ENCODE measurements at places on chromosomes 7 and 10. TPM values are rescaled to one million over a fixed set of nuclear protein-coding genes. Genes with fewer than 3 reads are reported as not detected.

The AKR1C8 gene
- total RNA-seq = 0.23 TPM

The MGMT gene
- total RNA-seq = 22.0 TPM

- no peak for DNase-seq
Observed at GRCh38 chr7:28413011-28413410, 693 bp downstream of the CREB5 start.

GRCh38 chr10:84166620-84167288, 6.8 kb upstream of the GPR15LG start:
- DNase-seq = no peak

GRCh38 chr7:27215356-27215755, 15.5 kb upstream of the HOXA13 start:
- DNase-seq = no peak

DNA sequence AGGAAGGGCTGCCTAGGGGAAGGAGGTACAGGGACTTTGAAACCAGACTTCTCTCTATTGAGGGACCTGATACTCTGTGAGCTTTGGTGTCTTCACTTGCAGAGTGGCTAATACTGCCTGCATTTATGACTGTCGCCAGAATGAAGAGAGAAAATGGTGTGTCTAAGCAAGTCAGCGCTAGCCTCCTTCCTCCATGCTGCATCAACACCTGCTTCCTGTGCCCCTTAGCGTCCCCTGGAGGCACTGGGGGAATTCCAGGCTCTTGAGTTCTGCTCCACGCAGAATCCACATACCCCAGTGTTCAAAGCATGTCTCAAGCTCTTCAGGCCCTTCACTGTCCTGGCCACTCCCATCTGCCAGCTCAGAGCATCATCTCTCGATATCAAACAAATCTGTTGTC, 140.5 kb downstream of the PKD1L1 start:
- DNase-seq = no peak

- no peak for DNase-seq
Observed at GRCh38 chr10:21270976-21271375, 254.5 kb downstream of the SKIDA1 start.

GRCh38 chr7:14959339-14959738, 56.8 kb upstream of the DGKB start:
- DNase-seq = no peak

- DNase-seq = no peak
Observed at GRCh38 chr7:128934361-128935341, 3.1 kb upstream of the IRF5 start.

Measured in naive thymus-derived CD4-positive, alpha-beta T cell (primary cell).